Activated CD8-positive, alpha-beta memory T cell treated with anti-CD3 and anti-CD28 coated beads for 1 hour (primary cell): ENCODE measurements at places on chromosomes 7 and 10.

- no peak for DNase-seq
Observed at GRCh38 chr7:95454438-95455045, 19.7 kb upstream of the PON2 start.

DNA sequence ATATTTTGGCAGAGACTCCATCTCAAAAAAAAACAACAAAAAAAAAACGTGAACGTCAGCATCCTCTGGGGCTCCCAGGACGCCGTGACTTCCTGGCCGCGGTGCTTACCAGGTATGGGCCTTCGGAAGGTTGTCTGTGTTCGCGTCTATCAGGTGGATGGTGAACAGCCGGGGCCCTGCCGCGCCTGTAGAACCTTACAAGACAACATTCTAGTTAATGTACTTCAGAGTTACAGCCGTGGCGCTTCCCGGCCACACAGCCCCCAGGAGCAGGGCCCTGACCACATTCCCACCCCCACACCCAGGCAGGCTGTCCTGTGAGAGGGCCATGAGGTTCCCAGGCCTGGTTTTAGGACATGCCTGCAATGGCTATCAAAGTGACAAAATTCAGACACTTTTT is 111.0 kb downstream of the SMURF1 start:
- no peak for DNase-seq

DNA sequence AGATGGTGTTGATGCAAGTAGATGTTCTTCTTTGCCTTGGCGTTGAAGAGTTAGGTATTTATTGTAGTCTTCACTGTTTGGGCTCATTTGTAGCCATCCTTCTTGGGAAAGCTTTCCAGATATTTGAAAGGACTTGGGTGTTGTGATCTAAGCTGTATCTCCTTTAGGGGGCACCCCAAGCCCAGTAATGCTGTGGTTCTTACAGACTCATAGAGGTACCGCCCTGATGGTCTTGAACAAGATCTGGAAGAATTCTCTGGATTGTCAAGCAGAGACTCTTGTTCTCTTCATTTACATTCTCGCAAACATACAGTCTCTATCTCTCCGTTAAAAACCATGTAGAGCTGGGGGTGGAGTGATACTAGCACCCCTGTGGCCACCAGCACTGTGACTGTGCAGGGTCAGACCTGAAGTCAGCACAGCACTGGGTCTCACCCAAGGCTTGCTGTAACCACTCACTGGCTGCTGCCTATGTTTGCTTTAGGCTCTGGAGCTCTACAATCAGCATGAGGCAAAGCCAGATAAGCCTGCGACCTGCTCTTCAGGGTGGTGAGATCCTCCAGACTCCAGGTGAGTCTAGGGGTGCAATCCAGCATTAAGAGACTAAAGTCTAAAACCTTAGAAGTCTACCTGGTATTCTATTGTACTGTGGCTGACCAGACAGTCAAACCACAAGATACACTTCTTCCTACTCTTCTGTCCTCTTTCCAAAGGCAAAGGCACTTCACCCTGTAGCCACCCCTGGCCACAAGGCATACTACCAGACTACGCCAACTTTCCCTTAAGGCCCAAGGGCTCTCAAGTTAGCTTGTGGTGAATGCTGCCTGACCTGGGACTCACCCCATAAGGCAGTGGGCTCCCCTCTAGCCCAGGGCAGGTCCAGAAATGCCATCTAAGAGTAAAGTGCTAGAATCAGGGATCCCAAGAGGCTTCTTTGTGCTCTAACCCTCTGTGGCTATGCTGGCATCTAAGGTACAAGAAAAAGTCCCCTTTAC is 209.7 kb upstream of the TMEM196 start:
- no peak for DNase-seq

DNA sequence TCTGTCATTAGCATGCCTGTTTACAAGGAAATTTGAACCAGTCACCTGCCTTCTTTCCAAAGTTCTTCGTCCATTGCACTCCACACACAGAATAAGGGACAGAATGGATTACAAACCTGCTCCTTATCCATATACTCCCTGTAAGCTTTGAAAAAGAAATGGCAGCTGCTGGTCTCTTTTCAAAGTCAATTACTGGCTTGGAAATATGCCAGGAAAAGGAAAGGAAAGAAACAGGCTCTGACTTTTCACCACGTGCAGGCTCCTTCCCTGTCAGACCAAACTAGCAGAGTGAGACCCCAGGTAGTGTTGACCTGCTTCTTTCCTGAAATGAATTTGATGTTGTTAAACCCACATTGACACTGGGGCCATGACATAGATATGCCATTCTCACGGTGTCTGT is 84.5 kb downstream of the LHFPL3 start:
- DNase-seq = no peak

DNA sequence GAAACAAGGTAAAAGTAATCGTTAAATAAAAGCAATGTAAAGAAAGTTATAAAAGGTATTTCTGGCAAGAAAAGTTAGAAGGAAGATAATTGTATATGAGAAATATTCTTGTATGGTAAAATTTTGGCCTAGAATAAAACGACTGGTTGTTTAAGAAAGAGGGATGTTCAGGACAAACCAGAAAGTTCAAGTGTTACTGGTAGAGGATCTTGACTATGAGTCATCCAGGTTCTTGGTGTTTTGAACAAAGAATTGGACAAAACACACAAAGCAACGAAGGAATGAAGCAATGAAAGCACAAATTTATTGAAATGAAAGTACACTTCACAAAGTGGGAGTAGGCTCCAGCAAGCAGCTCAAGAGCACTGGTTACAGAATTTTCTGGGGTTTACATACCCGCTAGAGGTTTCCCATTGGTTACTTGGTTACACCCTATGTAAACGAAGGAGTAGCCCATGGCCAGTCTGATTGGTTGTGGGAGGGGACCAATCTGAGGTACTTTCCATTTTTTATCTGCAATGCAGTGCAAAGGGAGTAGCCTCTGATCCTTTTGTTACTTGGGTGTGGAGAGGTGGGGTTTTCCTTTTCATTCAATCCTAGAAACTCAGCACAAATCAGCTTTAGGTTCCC is 22.4 kb upstream of the GARS1 start:
- DNase-seq = no peak

DNA sequence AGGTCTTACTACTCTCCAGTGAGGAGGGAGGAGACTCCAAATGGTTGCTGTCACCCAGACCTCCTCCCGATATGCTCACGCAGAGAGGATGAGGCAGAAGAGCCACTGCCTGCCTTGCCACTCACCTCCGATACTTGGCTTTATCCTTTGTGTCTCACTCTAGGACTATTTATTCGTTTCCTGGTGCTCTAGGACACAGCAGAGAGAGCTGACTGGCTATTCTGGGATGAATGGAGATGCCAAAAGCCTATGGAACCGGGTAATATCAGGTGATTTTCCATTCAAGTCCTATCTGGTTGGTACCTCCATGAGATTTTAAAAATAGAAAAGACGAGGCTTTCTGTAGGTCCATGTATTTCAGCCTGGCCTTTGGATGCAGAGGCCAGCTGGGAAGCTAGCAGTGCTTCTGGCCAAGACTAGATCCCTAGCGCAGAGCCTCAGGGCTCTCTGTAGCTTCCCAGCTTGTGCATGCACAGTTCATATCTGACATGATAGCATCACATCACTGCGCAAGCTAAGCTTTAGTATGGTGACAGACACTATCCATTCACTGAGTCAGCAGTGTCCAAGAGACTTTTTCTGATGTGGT is 239.0 kb upstream of the ANKRD30A start:
- DNase-seq = no peak

DNA sequence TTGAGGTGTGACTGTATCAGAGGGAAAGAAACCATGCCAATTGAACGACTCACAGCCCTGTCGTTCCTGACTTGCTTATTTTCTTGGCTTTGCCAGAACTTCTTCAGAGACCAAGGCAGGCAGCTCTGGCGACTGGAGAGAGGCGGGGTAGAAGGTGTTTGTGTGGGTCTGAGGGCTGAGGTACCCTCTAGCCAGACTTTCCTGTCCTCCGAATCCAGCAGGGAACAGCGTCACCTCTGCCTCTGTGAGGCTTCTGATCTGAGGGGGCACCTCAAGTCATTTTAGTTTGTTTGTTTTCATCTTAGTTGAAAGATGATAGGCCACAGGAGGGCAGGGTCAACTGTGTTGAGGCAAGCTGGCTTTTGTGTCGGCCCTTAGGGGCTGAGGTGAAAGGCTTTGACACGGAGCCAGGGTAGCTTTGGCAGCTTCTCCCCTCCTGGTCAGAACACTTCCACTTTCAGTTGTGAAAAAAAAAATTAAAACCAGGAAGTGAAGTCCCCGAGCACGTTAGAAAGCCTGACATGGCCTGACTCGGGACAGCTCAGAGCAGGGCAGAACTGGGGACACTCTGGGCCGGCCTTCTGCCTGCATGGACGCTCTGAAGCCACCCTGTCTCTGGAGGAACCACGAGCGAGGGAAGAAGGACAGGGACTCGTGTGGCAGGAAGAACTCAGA is 1.9 kb downstream of the ACSL5 start:
- DNase-seq = peak; percentile 17
